ENCODE measurements at places on chromosomes 12 and 14.

DNA sequence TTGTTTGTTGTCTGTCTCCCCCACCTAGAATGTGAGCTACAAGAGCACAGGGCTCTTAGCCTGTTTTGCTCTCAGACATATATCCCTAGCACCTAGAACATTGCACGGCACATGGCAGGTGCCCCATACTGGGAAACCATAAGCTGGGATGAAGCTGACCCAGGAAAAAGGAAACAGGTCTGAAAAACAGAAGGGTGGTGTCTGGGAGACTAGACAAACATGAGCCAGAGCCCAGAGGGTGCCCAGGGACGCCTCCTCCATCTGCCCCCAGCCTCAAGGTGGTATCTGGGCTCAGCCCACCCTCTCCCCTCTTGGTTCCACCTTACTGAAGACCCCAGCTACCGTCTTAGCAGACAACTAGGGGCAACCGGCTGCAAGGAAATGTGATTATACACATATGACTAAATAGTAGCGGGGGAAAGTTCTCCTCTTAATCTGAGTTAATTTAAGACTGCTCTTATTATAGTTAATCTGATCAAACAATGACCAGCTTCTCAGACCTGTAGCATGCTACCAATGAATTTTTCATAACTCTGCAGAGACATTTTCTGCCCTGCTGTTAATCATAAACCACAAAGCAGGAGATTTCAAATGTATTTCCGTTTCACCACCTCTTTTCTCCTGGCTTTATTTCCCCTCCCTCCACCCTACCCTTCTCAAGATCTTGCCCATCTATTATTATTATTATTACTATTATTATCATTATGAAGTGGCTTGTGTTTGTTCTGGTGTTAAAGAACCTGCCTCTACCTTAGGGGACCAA lies 31.9 kb downstream of the KSR2 start:
- DNase-seq, result no peak

DNA sequence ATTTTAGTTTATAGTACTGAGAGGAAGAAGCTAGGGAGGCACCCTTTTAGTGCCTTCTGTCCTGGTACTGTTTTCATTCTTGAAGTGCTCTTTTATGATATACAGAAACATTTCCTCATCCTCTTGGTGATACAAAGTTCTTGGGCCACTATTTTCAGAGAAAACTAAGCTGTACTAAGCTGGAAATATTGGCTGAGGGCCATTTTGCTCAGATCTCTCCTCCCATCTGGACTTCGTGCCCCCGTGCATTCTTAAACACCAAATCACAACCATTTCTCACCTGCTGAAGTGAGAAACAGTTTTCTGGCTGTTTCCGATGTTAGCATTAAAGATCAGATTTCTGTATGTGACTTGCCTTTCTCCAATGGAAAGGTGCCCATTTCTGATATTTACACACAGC lies 158.9 kb downstream of the FBXL14 start:
- no peak for DNase-seq

GRCh38 chr12:116675339-116676107 lies 62.3 kb downstream of the SPRING1 start:
- DNase-seq, result no peak

GRCh38 chr14:94819531-94819930 lies 49.6 kb upstream of the GSC start:
- no peak for DNase-seq

DNA sequence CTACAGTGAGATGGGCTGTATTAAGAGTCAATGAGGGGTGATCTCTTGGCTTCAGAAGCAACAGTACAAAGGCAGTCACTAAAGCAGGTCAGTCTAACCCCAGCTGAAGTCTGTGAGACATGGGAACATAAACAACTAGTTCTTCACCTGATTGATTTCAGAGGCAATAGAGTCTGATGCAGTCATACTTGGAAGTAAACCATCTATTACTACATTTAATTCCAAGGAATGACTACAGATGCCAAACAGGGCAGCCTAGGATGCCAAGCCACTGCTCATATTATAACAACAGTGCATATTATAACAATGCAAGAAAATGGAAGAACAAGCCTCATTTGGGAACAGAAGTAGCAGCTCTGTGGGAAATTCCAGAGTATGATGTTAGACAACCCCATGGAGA lies 35.8 kb downstream of the GRIN2B start:
- no peak for DNase-seq

DNA sequence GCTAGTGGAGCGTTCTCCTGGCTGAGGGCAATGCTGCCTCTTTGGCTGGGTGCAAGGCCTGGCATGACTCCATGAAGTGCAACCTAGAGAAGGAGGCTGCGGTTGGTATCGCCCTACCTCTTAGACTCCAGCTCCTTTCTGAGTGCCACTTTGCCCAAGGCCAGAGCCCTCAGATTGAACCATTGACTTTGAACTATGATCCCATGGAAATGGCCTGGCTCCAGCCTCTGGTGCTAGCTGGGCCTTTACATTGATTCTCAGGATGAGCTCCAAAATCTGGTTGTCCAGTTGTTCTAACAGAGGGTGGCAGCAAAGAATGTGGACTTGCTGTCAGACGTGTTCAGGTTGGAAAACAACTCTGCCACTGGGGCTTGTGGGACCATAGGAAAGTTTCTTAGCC lies 16.1 kb upstream of the SMOC1 start:
- no peak for DNase-seq

DNA sequence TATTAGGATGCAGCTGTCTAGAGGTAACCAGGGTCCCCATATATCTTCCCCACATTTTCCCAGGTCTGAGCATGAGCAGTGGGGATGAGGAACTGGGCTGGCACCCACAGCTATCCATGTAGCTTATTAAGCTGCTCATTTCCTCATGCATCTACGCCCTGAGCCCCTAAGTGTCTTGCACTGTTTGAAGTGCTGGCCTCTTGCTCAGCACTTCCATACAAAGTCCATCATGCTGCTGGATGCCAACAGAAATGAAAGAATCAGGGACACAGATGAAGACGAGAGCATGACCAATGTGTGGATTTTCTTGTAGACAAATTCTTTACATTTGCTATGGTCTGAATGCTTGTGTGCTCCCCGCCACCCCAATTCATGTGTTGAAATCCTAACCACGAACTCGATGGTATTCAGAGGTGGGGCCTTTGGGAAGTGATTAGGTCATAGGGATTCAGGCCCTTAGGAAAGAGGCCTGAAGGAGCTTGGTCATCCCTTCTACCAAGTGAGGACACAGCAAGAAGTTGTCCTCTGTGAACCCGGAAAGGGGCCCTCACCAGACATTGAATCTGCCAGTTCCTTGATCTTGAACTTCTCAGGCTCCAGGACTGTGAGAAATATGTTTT lies 54.5 kb downstream of the C12orf75 start:
- no peak for DNase-seq

DNA sequence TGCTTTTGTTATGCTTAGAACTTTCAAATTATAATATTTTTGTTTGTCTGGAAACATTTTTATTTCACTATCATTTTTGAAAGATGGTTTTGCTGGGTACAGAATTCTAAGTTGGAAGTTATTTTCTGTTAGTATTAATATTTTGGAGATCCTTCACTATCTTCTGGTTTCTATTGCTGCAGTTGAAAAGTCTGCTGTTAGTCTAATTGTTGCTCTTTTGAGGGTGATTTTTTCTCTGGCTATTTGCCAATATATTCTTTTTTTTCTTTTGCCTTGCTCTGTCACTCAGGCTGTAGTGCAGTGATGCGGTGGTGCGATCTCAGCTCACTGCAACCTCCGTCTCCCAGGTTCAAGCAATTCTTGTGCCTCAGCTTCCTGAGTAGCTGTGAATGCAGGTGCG lies 28.2 kb upstream of the ARID2 start:
- DNase-seq, result no peak

- no peak for DNase-seq
Measured at GRCh38 chr14:55370883-55371455, 40.7 kb downstream of the ATG14 start.

GRCh38 chr14:31945074-31945613 lies 132.0 kb upstream of the ARHGAP5 start:
- no peak for DNase-seq

DNA sequence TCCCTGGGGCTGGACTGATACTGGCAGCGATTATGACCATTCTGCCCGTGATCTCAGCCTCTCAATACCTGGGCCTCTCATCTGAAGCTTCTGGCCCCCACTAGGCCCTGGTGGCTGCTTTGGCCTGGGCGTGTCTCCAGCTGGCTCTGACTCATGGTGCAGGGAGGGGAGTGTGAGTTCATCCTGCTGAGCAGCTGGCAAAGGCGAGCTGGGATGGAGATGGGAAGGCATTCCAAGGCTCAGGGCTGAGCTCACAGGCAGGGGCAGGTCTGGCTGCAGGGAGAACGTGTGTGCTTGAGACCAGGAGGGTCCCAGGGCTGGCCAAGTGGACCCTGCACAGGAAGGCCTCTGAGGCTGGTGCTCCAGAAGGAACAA lies 221.8 kb downstream of the TMEM121 start:
- no peak for DNase-seq
